ENCODE measurements at places on chromosomes 2 and 18. TPM values are rescaled to one million over a fixed set of nuclear protein-coding genes. Genes with fewer than 3 reads are reported as not detected.

TMEM87B gene
- 11.7 TPM for total RNA-seq

UGT1A10 gene
- not detected for total RNA-seq

RNU2-63P gene
- 78.3 TPM for total RNA-seq

SCN7A gene
- total RNA-seq, result not detected

All from HT1080 (cell line).